Mesendoderm (in vitro differentiated cells): ENCODE measurements at places on chromosomes 4 and X.

DNA sequence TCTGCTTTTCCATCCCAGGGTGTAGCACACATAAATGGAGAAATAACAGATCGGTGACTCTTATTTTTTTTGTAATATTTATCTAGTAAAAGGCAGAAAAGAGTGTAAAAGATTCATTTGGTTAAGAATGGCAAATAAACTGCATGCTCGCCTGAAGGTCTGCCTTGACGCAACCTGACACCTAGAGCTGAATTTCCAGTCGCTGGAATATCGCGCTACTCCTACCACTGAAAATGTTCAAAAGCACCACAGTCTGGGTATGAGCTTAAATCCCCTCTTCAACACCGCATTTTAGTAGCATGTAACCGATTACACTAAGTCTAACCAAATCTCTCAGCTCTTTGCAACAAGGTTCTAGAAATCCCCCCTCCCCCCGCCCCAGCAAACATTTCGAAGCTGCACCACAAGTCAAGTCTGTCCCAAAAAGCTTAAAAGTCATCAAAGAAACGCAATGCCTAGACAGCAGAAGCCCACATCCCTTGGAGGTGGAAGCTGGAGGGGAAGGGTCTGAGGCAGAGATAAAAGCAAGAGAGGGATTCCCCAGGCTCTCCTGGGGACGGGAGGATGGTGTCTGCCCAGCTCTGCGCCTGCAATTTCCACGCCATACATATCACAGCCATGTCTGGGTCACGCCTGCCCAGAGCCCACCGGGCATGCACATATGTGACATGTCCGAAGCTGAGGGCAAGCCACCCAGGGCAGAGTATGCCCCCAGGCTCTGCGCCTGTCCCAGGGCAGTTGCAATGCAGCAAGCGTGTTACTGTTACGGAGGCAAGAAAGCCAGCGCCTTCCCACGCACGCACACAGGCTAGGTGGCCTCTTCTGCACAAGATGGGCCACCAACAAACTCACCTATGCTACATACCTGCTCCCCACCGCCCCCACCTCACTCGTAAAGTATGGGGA is 1.4 kb downstream of the FGF13 start:
- H3K27ac ChIP-seq = no peak overlapping the region
- no peaks in the 10 kb centered on the region for H3K27me3 ChIP-seq
- DNase-seq = peak; percentile 25
- H3K4me1 ChIP-seq = no peaks in the 10 kb centered on the region
- no peaks in the 10 kb centered on the region for H3K36me3 ChIP-seq

- H3K36me3 ChIP-seq = no peaks in the 10 kb centered on the region
- no peak overlapping the region for H3K4me3 ChIP-seq
- peak; percentile 71 for DNase-seq
- H3K27ac ChIP-seq = no peak overlapping the region
- H3K27me3 ChIP-seq = no peaks in the 10 kb centered on the region
- H3K4me1 ChIP-seq = no peaks in the 10 kb centered on the region
Measured at GRCh38 chrX:74383611-74384010, 37.7 kb upstream of the SLC16A2 start.

GRCh38 chrX:16433021-16433420 is 216.9 kb upstream of the S100G start:
- no peak overlapping the region for H3K27ac ChIP-seq
- no peaks in the 10 kb centered on the region for H3K27me3 ChIP-seq
- DNase-seq = no peak

DNA sequence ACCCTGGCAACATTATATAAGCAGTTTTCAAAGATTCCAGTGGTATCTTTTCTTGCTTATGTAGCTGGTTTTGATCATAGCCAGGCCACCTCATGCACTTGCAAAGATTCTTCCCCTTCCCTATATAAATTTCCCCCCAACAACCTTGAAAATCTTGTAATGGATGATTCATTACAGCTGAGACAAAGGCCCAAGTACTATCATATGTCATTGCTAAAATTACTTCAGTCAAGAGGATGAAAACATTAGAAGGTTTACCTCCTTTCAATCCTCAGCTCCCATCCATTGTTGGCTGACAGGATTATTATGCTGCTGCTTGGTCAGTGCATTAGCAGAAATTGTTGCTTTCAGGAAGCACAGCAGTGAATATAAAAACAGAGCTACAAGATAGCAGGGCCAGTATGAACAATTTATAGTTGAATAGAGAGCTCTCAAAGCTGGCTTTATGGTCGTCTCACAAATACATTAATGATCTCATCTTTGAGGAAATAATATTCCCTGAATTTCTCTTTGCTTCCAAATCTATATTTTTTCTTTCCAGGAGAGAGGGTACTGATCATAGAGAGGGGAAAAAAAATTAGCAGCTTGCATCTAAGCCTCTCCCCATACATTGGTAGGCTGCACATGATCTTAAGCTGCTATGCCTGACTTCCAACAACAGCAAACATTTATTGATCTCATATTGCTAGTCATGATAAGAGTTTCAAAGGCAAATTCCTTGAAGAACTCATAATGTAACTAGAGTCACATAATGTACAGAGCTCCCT is 7.7 kb upstream of the ARHGEF38 start:
- H3K27ac ChIP-seq = no peak overlapping the region
- H3K4me1 ChIP-seq = no peaks in the 10 kb centered on the region
- no peak overlapping the region for H3K4me3 ChIP-seq
- DNase-seq = no peak
